ENCODE measurements at places on chromosomes 4 and X.

DNA sequence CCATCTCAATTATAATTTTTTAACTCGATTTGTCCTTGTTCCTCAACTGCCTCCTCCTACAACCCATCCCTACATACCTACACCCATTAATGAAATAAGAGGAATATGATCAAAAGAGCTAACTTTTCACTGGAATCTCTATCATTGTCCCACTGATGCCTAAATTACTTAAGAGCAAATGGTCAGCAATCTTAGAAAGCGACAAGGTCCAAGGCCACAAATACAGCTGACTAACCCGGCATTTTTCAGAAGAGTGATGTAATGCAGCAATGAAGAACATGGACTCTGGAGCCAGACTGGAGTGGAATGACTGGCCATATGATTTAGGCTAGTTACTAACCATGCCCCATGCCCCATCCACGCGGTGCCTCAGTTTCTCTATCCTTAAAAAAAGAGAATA lies 56.2 kb downstream of the PPA2 start:
- DNase-seq = no peak

DNA sequence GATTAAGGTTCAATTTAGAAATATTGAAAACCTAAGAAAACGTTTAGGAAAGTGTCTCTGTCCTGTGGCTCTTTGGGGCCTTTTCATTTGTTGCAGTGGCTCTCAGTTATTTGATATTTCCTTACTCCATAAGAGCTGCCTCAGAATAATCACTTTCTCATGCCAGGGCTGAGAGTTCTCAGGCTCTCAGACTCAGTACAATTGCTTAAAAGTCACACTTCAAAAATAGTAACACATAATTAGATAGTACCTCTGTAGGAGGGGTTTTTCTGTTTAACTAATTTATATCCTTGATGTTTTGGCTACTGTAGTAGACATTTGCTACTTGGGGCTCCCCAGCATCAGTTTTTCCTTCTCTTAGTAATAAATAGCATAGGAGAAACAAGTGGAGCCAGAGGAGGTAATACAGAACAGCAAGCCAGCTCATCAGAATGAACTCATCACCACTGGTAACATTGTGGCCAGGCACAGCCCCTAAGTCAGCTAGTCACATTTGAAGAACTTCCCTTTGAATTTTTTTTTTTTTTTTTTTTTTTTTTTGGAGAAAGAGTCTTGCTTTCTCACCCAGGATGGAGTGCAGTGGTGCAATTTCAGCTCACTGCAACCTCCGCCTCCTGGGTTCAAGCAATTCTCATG lies 8.0 kb upstream of the HNRNPD start:
- DNase-seq = no peak

DNA sequence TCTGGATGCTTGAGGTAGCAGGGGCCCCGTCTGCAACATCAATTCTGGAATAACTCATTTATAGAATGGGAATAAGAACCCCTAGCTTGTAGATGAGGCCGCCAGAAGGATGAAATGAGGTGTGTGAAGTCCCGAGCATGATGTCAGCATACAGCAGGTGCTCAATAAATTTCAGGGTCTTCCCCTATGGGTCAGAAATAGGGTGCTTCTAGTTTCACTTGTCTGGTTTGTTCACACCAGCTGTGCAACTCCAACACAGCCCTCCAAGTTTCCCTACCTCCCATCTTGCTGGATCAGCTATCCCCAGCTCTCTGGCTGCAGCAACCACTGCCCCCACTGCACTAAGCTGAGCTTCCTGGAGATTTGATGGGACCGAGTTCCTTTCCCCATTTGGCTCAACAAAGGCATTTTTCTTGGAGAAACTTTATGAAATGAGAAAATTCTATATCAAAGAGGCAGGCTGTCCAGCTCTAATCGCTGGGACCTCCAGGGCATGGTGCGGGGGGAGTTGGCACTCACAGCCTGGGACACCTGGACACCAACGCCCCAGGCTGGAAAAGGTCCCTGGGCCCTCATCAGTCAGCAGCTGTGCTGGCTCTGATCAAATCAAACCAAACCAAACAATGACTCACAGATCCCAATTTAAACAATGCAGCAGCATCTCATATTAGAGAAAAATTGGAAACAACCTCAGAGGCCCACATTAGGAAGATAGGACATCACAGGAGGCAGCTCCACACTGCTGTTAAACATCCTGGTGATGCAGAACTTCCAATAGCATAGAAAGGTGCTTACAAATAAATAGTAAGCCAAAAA lies 13.3 kb downstream of the SLC2A9 start:
- no peak for DNase-seq

DNA sequence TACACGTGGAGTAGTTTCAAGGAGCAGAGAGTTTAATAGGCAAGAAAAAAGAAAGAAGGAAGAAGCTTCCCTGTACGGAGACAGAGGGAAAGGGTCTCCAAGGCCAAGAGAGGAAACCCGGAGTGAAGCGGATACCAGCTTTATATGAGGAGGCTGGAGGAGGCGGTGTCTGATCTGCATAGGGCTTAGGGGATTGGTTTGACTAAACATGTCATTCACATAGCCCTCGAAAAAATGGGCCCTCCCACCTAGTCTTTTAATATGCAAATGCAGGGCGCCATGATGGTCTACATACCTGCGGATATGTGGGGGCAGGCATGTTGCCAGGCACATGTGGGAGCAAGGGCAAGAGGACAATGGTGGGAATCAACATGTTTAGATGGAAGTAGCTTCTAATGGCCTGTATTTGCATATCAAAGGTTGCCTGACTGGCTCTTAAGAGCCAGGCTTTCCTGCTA lies 103.1 kb upstream of the UGT8 start:
- DNase-seq = no peak

DNA sequence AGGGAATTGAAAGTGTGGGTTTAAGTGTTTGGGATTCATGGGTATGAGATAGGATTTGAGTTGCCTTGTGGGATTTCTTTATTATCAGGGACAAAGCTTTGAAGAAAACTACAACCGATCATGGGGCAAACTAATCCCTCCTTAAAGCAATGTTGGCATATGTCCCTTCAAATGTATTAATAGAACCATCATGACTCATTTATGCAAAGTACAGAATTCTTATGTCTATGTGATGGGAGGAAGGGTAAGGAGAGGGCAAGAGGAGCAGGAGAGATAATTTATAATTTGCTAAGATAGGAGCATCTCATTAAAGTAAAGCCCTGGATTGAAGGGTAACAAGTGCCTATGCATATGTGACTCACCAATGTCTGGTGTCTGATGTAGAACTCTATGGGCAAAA lies 94.2 kb downstream of the PHEX start:
- DNase-seq = no peak

- no peak for DNase-seq
These were observed 44.5 kb upstream of the NDP start for GRCh38 chrX:44017676-44018075.

Measured in D721Med (cell line).